ENCODE measurements at places on chromosomes 3 and 15.

GRCh38 chr3:151282921-151283320 is 4.6 kb upstream of the P2RY14 start:
- DNase-seq: no peak

DNA sequence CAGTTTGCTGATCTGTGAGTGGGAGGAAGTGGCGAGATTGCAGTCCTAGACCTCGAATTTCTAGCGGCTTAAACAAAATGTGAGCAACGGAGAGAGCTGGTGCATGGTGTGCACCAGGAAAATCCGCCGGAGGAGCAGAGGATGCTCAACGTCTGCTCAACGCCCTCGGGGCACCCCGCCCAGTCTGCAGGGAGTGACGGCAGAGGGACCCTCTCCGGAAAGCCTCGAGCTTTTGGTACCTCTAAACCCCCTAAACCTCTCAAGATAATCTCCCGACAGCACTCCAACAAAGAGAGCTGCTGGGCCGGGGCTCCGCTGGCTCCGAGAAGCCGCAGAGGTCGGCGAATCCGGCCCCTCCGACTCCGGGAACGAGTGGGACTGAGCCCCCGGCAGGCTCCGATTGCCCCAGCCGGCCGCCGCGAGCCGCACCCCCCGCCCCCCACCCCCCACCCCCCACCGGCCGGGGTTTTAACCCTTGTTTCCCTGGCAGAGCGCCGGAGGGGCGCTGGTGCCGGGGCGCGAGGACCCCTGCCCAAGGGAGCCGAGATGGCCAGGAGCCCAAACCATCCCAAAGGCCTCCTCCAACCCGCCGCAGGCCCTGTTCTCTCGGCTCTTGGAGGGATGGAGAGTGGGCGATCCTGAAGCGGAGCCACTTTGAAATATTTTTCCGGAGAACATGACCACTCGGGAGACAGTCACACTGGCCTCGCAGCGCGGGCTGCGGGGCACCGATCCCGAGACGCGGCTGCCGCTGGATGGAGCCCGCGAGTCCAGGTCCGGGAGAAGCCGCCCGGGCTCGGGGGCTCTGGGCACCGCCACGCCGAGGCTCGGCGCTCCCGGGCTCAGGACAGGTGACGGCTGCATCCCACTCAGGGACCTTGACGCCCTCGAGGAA is 1.5 kb downstream of the MEGF11 start:
- peak; percentile 24 for DNase-seq

DNA sequence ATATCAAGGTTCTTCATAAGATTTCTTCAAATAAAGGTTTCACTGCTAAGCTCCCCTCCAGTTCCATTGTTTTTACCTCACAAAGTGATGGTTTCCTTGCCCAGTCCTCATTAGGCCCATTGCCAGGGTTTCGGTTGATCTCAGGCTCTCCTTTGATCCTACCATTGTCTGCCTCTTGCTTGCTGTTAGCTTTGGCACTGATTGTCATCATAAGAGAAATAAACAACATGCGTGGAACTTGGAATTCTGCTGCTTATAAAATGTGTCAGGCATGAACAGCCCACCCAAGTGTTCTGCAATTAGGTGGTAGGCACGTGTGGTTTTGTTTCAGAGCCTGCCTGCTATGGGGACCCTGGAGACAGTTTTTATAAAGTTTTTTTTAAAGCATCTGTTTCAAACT is 107.6 kb upstream of the BFSP2 start:
- no peak for DNase-seq

- no peak for DNase-seq
Observed at GRCh38 chr3:113278599-113278955, 67.2 kb downstream of the BOC start.

- no peak for DNase-seq
Observed at GRCh38 chr15:38065721-38066345, 131.4 kb downstream of the TMCO5A start.

DNA sequence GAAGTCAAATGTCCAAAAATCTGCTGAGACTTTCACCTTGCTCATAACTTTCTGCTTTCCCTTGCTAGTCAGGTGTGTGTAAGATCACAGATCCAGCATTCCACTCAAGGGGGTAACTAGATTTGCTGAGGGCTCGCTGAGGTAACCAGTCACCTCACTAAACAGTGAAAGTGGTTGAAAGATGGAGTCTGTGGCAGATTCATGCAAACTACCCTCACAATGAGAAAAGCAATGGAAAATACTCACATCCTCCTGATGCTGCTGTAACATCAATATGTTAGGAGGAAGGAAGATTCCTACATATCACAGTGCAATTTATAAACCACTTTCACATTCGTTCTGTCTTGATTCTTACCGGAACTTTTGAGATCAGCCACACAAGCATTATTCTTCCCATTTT is 174.3 kb upstream of the BCL6 start:
- no peak for DNase-seq

DNA sequence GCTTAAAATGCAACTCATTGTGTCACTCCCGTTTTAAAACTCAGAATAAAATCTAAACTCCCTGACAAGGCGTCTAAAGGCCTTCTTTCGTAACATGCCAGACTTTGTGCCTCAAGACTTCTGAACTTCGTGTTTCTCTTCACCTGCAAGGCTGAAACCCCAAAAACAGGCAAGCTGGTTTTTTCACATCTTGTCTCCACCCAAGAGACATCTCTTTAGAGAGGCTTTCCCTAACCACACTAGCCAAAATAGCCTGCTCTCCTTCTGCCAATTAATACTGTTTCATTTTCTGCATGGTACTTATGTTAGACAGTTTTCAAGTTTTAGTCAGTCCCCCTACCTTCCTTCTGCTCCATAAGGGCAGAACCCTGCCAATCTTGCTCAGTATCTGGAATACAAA is 41.6 kb downstream of the RAF1 start:
- no peak for DNase-seq

- no peak for DNase-seq
Observed at GRCh38 chr3:4030624-4031023, 231.4 kb downstream of the LRRN1 start.

- no peak for DNase-seq
Observed at GRCh38 chr15:101138913-101139880, 112.7 kb downstream of the CHSY1 start.

- no peak for DNase-seq
Observed at GRCh38 chr15:22973286-22973685, 6.9 kb downstream of the CYFIP1 start.

DNA sequence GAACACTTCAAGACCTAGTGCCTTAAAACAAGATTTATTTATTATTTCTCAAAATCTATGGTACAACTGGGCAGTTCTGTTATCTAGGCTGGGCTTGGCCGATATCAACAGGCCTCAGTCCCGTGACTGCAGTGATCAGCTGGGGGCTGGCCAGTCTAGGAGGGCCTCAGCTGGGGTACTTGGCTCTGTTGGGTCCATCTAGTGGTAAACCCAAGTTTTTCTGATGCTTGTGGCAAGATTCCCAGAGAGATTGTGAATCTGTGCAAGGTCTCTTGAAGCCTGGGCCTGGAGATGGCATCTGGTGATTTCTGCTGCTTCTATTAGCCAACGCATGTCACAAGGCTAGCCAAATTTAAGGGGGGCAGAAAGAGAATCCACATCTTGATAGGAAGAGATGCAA is 482.4 kb upstream of the SGO1 start:
- no peak for DNase-seq

DNA sequence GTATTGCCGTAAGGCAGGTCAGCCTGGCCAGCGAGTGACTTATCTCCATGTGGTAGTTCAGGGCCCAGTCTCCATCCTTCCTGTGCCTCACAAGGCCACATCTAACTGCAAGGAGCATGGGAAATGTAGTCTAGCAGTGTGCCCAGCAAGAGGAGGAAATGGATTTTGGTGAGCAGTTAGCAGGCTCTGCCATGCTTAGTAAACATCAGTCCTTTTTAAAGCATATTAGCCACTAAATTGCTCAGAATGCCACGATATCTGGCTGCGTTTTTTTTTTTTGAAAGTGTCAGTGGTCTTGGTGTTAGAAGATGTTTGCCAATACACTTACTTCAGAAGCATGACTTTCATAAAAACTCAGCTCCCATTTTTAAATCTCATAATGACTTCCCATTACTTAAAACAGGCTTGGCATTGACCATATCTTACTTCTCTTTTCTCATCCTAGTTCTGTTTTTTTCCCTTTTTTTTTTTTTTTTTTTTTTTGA is 470.2 kb upstream of the TPRG1 start:
- no peak for DNase-seq
